Cerebellar nuclear complex (tissue), 1 donor: ENCODE measurements at places on chromosomes 13 and 19.

DNA sequence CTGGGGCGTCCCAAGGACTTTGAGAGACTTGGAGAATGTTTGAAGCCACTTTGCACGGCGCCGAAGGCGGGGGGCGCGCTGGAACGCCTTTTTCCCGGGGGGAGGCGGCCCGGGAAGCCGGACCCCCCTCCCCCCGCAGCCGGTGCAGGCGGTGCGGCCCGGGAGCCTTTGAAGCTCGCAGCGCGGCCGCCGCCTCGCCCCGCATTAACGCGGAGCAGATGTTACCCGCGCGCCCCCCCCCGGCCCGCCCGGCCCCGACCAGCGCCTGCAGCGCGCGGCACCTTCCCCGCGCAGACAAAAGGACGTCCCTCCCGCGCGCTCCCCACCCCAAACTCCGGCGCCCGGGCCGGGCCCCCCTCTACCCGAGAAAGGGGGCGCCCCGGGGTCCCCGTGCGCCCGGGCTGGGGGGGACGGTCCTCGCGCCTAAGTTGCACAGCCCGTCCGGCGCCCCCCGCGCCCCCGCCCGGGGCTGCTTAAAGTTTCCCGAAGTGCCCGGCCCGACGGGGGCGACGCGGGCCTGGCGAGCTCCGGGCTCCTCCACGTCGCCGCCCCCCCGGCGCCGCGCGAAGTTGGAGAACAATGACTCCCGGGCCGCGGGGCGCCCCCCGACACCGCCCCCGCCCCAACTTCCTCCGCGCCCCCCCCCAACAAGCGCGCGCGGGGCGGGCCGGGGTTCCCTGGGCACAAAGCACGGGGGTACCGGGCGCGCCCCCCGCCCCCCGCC, 685 bp downstream of the TCF3 start:
- DNase-seq, result no peak

DNA sequence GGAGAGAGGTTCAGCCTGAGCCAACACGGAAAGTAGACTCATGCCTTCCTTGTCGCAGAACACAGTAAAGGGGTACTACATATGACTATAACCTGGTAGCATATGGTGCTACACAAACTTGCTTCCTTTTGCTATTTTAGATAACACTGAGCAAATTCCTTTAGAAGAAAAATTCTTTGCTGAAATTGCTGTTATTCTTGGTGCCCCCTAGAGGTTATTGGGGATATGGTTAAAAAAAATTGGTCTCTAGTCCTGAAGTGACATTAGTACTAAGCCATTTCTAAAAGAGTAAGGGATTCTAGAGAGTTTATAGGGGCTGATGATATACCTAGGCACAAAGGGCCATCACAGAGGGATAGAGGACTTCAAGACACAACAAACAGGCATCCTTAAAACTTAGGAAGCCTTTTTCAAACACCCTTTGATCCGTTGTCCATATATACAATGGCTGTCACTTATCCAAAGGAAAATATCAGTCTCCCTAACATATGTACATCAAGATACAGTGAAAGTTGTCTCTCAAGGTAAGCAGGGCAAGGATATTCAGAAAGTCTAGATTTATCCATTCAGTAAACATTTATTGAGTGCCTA, 13.9 kb upstream of the HS6ST3 start:
- DNase-seq, result no peak

DNA sequence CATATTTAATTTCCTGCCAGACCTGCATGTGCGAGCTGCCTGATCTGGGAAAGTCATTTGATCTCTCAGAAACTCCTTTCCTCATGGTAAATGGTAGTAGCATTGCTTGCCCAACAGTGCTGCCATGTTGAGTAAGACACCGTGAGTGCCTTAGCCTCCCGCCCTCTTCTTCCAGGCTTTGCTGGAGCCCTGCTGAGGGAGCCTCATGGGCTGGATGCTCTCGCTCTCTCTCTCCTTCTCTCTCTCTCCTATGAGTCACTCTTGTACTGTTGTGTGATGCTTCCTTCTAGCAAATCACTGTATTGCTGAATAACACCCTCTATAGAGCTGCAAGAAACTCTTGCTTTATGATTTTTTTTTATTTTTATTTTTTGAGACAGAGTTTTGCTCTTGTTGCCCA, 365.5 kb downstream of the UQCRFS1 start:
- no peak for DNase-seq

GRCh38 chr19:2436384-2436783, 9.0 kb upstream of the TIMM13 start:
- no peak for DNase-seq

GRCh38 chr13:106462710-106463109, 72.8 kb downstream of the EFNB2 start:
- no peak for DNase-seq

DNA sequence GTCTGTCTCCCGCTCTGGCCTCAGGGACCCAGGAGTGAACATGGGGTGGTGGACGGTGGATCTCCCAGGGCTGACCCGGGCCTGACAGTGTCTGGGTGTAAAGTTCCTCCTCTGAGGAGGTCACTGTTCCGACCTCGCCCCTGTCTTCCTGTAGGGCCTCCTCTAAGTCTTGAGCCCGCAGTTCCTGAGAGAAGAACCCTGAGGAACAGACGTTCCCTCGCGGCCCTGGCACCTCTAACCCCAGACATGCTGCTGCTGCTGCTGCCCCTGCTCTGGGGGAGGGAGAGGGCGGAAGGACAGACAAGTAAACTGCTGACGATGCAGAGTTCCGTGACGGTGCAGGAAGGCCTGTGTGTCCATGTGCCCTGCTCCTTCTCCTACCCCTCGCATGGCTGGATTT, at the start of gene SIGLEC9:
SIGLEC9 (plus strand) TSS at position 178 of the 400 bp plus-strand sequence; CDS start at position 247, 69 bp downstream.
- DNase-seq, result no peak

DNA sequence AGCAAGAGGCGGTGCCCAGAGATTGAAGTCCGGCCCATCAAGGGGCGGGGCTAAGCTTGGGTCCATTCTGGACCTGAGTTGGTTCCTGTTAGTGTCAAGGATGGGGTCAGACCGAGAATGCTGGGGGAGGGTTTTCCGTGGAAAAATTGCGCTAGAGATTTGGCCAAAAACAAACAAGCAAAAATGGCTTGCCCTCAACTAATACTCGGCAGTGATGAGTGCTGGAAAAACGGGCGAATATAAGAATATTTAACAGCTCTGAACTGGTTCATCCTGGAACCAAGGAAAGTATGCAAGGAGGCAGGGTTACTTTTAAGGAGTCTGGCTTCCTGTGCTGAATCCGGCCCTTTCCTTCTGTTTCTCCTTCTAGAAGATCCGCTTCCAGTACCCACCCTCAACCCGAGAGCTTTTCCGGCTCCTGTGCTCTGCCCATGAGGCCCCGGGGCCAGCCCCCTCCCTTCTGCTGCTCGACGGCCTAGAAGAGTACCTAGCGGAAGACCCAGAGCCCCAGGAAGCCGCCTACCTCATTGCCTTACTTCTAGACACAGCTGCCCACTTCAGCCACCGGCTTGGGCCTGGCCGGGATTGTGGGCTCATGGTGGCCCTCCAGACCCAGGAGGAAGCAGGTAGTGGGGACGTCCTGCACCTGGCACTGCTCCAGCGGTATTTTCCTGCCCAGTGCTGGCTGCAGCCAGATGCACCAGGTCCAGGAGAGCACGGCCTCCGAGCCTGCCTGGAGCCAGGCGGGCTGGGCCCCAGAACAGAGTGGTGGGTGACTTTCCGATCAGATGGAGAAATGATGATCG, 880 bp downstream of the SWSAP1 start:
- DNase-seq, result no peak
